ENCODE measurements at places on chromosomes 2 and 18.

- no peak for DNase-seq
Measured at GRCh38 chr18:51687845-51688585, 490.5 kb upstream of the MEX3C start.

GRCh38 chr2:7994397-7994951 is 687.4 kb upstream of the ID2 start:
- no peak for DNase-seq

DNA sequence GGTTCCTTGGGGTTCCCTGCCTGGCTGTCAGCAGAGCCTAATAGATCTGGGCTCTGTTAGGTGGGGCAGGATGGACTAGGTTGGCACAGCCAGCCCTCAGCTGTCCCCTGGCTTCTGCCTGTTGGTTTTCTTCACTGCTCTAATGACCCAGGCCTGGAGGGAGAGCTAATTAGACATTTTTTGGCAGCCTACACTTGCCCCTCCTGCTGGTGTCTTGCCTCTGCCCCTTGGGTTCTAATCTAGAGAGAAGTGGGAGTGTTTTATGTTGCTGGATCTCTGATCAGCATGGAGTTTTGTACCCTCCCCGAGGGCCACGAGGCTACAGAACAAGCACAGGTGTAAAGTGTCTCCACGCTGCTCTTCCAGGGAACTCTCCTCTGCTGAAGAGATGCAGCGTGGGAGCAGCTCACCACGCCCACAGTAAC is 199.4 kb upstream of the RASGRP3 start:
- no peak for DNase-seq

DNA sequence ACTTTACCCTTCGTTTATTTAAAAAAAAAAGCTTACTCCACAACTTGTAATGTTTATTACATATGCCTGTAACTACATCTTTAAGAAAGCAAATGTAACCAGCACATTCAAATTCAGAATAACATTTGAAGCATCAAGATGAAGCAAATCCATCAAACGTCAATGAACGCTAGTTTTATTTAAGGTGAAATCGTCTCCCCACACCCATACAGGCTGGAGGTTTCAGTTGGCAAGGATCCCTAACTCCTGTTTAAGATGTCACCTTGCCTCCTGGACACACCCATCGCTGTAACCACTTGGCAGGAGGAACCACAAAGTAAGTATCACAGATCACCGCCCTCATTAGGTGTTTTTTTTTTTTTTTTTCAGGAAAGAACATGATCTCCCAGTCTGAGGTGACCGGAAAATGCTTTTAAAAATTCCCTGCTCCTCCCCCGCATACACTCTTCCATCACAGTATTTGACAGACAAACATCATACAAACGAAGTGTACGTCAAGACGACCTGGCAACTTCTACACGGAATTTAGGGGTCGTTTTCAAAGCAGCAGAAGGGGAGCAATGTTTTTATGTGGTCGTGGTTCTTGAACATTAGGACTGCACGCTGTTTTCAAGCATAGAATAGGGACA is 19.7 kb upstream of the STPG4 start:
- DNase-seq, result peak; percentile 14

DNA sequence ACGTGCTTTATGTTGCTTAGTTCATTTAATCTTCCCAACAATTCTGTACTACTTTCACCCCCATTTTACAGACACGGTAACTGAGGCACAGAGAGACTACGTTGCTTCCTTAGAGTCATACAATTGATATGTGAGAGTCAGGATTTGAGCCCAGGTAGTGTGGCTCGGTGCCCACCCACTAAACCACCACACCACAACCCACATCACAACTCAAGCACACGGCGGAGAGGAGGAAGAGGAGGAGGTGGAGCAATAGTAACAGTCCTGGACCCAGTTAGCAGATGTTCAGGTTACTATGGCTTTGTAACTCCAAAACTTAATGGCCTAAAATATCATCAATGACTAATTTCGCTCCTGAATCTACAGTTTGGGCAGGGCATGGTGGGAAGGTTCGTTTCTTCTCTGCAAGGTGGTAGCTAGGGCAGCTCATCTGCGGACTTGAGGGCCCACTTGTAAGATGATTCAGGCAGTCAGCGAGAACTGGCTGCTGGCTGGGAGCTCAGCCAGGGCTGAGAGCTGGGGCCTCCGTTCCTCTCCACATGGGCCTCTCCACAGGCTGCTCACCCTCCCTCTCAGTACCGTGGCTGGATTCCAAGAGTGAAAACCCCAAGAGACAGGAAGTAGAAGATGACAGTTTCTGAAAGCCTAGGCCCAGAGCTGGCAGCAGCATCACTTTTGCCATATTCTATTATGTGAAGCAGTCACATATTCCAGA is 167.1 kb downstream of the ZFP36L2 start:
- DNase-seq, result peak; percentile 90

DNA sequence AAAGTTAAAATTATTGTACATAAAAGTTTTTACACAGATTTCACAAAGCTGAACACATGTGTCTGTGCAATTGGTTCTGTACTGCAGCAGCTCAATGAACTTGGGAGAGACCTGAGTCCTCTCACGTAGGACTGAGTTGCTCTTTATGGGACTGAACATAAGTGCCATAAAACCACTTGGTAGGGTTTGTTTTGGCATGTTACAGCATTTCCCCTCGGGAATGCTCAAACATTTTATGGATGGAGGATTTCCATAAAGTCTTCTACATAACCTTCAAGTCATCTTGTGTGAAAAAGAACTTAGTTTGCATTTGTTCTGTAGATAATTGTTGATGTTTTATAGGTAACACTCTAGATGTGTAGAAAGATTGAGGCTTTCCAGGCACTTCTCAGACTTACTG is 15.9 kb downstream of the LYPD6 start:
- no peak for DNase-seq

- no peak for DNase-seq
Measured at GRCh38 chr18:34730774-34731173, 20.7 kb downstream of the DTNA start.

GRCh38 chr18:60754413-60755009 is 381.9 kb upstream of the MC4R start:
- no peak for DNase-seq

DNA sequence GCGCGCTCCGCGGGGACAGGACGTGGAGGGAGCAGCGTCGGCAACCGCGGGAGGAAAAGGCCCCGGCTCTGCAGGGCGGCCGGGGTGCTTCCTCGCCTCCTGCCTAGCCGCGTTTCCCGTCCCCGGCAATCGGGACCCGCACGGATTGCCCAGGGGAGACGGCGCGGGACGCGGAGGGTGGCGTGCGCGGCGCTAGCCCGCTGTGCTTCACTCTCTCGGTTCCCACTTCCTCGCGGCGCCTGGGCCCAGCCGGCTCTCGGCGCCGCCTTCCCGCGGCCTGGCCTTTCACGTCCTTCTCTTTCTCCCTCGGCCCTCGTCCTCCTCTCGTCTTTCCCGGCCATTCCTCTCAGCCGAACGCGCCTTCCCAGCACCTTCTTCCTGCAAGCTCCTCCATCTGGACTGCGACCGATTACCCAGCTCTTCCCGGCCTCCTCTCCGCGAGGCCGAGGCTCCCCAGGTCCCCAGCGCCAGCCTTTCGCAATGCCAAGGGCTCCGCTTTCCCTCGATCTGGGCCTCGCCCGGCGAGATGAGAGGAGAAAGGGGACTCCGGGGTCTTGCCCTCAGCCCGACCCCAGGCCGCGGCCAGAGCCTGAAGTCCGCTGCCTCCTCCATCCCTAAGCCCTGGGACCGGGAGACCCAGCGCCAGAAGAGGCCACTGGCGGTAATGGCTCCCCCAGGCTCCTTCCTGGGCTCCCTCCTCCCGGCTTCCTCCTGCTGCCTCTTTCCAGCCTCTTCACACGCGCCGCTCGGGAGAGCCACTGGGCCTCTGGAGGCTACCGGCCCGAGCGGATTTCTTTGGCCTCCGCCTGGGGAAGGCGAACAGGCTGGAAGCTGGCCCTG is 34.3 kb upstream of the ATP6V1B1 start:
- DNase-seq, result no peak

- DNase-seq, result peak; percentile 41
Measured at GRCh38 chr18:71784777-71785176, 759.4 kb downstream of the CBLN2 start.

DNA sequence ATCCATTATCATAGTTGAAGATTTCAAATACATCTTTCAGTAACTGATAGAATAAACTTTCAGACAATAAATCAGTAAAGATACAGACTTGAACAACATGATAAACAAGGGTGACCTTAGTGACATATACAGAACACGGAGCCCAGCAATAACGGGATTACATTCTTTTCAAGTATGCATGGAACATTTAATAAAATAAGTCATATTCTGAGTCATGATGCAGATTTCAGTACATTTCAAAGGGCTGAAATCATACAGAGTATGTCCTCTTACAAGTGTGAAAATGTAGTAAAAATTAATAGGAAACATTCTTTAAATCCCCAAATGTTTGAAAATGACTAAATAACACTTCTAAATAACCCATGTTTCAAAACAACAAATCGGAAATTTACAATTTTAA is 17.2 kb upstream of the KLHL29 start:
- no peak for DNase-seq

- DNase-seq, result no peak
Measured at GRCh38 chr2:105712981-105713596, 31.6 kb upstream of the NCK2 start.

- DNase-seq, result peak; percentile 60
Measured at GRCh38 chr2:73050121-73050545, 21.4 kb downstream of the SFXN5 start.

DNA sequence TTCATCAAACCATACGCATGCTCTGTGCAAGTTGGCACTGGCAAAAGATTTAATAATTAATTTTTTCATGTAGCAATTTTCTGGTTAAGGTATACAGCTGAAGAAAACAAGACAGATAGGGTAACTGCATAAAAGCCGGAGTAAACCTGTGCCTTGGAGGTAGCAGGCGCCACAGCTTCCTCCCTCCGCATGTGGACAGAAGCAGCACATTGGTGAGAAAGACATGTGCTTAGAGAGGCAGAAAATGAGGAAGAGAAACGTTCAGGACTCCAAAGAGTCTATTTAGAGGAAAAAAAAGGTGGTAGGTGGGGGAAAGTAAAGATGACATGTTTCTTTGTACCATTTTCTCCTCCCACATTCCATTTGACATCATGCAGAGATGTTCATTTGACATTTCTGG is 9.3 kb downstream of the ST6GAL2 start:
- no peak for DNase-seq

- DNase-seq, result no peak
Measured at GRCh38 chr2:160646684-160647444, 153.3 kb upstream of the RBMS1 start.

GRCh38 chr2:9096761-9097160 is 93.3 kb upstream of the MBOAT2 start:
- DNase-seq, result no peak

GRCh38 chr2:45820048-45820447 is 168.6 kb downstream of the PRKCE start:
- DNase-seq, result no peak

DNA sequence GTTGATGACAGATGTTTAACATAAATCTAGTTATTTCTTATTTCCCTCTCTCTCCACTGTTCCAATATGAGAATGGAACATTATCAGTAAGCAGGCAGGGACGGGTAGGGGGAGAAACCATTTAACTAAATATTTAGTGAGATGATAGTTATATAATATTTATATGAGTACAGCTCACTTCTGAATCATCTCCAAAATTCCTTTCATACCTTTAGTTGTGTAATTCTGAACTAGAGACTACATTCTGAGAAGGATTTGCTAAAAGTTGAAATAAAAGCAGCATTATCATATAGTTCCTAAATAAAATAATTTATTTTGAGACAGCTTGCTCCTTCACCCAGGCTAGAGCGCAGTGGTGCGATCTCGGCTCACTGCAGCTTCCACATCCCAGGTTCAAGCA is 41.4 kb downstream of the B4GALT6 start:
- DNase-seq, result no peak

DNA sequence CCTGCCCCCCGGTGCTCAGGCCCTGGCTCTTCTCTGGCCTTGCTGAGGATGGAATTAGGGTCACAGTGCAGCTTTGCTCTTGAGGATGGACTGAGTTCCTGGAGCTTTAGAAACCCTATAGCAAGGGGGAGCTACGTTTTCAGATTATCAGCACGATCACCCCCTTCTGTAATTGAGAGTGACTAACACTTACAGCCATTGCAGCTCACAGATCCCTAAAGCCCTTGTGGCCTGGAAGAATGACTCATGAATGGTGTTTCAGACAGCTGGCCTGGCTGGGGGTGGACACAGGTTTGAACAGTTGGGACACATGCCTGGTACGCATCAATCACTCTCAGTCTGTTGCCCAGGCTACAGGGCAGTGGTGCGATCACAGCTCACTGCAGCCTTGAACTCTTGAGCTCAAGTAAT is 79.7 kb upstream of the IGFBP5 start:
- DNase-seq, result no peak

DNA sequence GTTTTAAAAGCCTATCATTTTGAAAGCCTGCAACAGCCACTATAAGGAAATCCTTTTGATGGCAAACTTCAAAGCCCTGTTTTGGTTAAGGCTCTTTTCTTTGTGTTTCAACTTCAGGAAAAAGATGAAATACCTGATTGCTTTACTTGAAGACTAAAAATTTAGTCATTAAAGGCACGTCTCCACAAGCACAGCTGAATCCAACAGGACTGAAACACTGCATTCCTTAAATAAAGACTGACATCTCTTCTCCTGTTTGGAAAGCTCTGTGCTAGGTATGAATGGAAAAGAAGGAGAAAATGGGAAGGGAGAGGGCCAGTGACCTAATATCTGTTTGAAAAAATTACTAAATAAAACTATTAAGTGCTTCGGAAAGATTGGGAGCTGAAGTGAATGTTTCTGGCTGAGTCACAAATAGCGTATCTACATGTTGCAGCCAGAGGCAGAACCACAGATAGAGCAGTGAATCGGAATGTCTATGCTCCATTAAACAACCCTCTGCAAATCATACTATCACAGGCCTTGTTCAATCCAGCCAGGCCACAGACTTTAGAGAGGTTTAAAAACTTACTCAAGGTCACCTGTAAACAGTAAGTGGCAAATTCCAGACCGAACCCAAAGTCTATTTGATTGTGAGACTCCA is 21.1 kb upstream of the RALBP1 start:
- DNase-seq, result peak; percentile 37

DNA sequence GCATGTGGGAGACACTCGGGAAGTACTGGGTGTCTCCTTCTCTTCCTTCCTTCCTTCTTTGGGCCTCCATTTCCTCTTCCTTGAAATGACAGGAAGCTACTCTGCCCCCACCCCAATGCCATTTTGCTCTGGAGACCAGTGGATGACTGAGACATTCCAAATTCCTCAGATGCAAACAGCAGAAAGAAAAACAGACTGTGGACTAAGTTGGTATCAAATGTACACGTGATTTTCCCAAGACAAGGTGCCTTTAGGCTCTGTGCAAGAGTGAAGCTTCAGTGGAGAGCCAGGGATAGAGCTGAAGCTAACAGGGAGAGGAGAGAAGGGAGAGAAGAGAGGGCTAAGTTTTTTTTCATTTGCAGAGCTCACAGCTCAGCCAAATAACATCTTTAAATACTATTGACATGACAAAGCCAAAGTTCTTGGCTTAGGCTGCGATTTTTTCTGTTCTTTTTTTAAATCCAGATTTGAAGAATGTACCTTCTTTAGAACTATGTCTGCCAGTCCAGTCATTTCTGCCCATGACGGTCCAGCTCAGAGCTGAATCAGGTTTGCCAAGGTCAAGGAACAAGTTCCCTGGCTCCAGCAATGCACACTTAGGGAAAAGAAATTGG is 84.5 kb upstream of the LCLAT1 start:
- DNase-seq, result no peak

GRCh38 chr2:191543708-191544107 is 134.2 kb upstream of the NABP1 start:
- DNase-seq, result no peak

- no peak for DNase-seq
Measured at GRCh38 chr2:6749962-6750361, 115.7 kb downstream of the CMPK2 start.
